ENCODE measurements at places on chromosomes 4 and X.

- DNase-seq: no peak
Observed at GRCh38 chrX:37659047-37659446, 26.5 kb upstream of the XK start.

DNA sequence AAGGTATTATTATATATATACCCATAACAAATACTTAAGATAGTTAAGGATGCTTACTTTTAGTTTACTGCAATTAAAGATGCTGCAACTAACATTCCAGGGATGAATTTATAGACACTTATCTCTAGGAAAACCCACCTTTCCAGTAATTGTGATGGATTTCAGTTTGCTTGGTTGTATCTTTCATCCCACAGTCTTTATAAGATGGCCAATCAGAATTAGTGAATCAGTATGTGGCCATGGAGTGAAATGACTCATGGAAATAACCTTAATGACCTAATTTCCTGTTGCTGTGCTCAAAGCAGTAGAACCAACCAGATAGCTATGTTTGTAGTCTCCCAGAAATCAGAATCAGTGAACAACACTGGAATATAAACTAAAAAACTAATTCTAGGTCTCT is 26.4 kb downstream of the MOSPD2 start:
- DNase-seq: no peak

DNA sequence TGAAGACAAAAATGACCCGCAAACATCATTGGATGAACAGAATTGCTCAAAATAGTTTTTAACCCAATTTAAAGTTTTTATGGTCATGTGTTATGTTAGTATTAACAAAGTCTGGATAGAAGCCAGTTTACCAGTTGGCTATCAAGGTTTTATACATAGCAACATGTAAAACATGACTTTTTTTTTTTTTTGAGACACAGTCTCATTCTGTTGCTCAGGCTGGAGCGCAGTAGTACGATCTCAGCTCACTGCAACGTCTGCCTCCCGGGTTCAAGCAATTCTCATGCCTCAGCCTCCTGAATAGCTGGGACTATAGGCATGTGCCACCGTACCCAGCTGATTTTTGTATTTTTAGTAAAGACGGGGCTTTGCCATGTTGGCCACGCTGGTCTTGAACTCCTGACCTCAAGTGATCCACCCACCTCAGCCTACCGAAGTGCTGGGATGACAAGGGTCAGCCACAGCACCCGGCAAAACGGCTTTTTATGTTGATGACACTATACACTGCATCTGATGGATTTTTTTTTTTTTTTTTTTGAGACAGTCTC is 3.4 kb downstream of the SAT1 start:
- DNase-seq: no peak

DNA sequence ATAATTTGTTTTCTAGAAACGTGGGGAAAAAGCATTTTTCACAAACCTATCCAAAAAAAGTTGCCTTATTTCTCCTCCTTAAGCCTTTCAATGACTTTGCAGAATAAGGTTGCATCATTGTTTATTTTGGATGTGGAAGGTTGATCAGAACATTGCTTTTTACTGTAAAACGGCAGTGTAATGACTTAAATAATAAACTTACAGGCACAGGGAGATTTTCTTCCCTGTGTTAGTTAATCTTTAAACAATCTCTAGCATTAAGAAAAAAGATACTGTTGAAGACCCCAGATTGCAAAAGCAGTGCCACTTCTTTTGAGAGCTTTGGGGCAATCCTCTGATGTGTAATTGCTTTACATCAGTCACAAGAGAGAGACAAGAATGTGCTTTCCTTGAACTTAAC is 153.4 kb downstream of the ARX start:
- no peak for DNase-seq

DNA sequence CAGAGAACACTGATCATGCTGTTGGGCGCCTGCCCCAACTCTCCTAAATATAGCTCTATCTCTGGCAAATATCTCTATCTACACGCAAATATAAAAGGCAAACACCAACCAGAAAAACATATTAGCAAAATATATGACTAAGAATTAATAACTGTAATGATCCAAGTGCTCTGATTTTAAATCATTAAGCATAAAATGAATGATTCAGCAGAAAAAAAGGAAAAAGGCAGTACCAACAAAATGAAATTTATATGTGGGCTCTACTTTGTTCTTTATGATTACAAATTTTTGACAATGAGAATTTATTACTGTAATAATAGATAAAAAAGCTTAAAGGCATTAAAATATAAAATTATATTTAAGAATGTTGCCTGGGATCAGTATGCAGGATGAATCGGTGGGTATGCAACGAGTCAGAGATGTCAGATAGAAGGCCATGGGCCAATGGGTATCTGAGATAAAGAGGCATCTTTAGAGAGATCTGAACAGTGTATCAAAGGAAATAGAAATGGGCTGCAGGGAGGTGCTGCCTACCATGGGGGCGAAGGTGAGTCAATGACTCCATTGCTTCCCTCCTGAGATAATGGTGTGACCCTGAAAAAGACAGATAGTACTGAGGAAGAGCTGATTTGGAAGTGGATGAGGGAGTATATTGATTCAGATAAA is 234.8 kb downstream of the SCFD2 start:
- no peak for DNase-seq

DNA sequence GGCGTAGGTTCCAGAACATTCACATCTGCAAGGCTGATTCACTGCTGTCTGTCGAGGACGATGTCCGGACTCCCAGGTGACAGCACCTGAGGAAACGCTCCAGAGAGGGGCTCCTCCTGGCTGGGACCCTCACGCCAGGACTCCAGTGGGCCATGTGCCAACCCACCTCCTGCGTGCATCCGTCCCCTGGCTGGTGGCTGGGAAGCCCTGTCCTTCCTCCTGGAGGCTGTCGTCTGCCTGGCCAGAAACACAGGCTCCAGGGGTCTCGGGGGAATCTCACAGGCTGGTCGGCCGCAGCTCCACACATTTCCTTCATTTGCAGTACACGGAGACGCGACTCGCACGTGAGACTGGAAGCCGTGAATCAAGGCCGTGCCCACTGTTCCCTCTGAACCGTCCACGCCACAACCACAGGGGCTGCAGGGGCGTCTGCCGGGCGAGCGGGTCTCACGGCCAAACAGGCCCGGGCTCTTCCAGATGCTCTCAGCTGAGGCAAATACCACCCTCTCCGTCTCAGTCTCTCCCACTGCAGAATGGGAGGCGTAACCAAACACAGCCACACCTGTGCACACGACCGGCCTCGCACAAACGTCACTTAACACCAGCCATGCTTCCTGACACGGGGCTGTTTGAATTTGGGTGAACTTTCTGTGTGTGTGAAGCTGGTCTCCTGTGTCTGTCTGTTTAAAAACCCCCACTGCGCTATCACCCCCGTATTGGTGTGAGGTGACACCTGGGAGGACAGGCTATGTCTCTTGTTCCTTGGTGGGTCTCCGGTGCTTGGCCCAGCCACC is 38.7 kb upstream of the MXD4 start:
- no peak for DNase-seq

GRCh38 chrX:131061306-131061705 is 3.2 kb downstream of the ARHGAP36 start:
- DNase-seq: no peak

GRCh38 chrX:21659320-21659719 is 1.2 kb upstream of the KLHL34 start:
- DNase-seq: no peak

DNA sequence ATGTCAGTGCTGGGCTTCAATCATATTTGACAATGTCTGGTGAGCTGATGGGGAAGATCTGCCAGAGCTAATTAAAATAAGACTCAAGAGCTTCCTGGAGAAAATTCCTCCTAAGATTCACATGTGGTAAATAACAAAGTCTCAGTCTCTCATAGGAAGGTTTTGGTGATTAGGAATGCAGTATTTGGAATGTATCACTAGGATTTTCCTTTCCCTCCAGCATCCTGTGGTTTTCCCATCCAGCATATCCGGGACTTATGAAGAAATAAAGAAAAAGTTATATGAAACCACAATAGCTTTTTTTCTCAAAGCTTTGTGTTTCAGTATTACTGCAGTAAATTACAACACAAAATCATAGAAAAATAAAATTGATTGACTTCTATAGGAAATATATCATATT is 1597.1 kb downstream of the ADGRL3 start:
- no peak for DNase-seq

- no peak for DNase-seq
Observed at GRCh38 chr4:12319765-12320164, 891.1 kb upstream of the HS3ST1 start.

- no peak for DNase-seq
Observed at GRCh38 chr4:69999420-69999819, 3.7 kb downstream of the STATH start.

DNA sequence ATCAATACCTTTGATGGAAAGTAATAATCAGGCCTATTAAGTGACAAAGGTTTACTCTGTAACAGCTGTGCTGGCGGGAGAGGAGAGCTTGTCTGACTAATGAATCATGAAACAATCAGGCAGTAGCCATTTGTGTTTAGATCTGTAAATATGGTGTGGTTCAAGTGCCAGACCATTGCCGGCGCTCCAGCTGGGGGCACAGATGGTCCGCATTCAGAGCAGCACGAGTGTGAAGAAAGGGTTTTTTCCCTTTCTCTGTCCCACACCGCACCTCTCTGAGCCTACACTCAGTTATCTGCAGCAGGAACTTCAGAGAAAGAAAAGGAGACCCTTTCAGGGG is 111.3 kb upstream of the PAQR3 start:
- no peak for DNase-seq

- DNase-seq: no peak
Observed at GRCh38 chr4:53889326-53890055, 174.9 kb downstream of the CHIC2 start.

DNA sequence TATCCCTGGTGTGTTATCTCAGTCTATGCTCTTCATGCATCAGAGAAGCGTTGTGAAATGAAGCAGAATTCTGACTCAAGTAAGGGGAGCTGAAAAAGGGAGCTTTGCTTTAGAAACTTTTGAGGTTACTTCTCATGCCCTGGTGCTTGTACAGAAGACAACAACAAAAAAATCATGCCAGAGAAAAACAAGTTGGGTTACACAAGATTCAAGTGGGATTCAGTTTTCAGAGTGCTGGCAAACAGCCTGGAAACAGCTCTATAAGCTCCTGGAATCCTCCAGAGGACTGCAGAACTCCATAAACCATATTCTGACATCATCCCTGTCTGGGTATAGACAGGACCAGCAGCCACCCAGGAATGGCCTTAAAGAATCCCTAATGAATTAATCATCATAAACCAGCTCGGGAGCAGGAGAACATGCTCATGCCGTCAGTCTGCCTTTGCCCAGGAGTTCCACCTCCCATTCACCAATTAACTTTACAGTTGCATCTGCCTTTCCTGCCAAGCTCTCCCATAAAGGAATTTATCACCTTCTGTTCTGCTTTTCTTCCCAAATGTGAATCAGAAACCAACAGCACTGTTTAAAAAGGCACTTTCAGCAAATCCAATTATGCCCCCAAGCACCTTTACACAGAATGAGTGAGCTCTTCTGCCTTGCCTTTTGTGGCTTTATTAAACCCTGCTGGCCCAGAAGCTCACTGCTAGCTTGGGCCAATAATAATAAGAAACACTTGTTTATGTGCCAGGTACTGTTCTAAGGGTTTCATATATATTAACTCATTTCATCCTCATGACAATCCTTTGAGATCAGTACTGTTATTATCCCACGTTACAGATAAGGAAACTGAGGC is 54.5 kb upstream of the FBXW7 start:
- no peak for DNase-seq

DNA sequence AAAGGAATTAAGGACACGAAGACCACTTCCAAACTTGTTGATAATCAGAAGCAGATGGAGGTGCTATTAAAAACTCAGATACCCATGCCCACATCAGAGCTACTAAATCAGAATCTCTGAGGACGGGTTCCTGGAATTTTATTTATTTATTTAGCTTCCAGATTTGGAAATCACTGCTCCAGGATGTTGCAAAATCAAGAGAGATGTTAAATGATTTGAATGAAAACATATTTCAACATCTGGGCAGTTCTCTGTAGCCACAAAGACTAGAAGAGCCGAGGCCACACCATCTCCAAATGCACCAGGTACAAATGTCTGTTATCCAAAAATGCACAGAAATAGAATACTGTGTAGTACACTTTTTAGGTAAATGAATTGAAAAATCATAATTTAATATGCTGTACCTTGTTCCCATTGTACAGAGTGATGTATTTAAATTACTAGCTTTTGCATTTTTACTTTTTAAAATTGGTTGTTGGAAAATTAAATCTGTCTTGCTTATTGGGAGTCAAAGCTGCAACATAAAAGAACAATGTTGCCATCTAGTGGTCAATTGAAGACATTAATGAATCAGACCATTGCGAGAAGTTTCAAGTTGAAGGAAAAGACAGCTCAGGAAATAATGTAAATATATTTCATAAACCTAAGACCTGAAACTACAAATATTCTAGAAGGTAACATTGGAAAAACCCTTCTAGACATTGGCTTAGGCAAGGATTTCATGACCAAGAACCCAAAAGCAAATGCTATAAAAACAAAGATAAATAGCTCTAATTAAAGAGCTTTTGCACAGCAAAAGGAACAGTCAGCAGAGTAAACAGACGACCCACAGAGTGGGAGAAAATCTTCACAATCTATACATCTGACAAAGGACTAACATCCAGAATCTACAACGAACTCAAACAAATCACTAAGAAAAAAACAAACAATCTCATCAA is 151.3 kb upstream of the TTC29 start:
- no peak for DNase-seq

DNA sequence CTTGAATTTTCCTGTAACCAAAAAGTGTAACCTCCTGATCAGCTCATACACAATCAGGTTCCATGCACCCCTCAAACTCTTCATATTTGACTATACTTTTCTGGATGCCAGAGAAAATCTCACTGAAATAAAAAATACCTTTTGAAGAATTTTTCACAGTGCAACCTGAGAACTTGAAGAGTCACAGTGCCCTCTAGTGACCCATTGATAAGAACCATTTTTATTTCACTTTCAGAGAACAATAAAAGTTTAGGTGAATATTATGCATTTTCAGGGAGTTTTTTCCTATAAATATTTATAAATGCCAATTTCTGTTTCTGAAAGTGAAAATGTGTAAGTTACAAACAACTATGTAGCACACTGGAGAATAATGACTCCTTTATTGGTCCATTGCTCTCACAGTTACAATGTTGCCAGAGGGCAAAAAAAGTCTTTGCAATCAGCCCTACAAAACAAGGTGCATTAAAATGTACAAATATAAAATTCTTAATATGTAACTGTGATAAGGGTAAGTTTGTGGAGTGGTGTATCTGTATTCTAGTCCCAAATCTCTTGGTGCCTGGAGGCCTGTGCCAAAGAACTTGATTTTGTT is 153.6 kb upstream of the INTU start:
- DNase-seq: no peak

DNA sequence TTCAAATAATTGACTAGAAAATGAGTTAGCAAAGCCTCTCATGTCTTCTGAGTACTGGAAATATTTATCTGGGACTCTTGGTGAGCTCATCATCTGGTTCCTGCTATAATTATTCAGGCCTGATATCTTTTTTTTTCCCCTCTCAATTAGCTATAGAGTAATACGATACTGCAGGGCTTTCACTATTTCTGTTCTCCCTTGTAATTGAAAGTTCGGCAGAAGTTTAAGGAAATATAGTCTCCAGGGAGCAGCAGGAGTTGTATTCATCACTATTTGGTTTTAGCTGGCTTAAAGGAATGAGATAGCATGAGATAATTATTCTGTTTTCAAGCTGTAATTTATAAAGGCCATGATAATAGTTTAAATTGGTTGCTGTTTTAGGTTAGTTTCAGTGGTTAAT is 378.6 kb upstream of the EPHA5 start:
- DNase-seq: no peak
